Posterior cingulate gyrus (tissue), 11 donors: ENCODE measurements at places on chromosomes 7 and 10.

- no peak for DNase-seq
Measured at GRCh38 chr7:9719721-9720120, 1254.0 kb upstream of the PHF14 start.

- no peak for DNase-seq
Measured at GRCh38 chr10:30384701-30385201, 35.7 kb upstream of the MTPAP start.

- no peak for DNase-seq
Measured at GRCh38 chr7:79880312-79880711, 254.3 kb upstream of the GNAI1 start.

GRCh38 chr10:106941297-106942034, 223.0 kb downstream of the SORCS1 start:
- no peak for DNase-seq

GRCh38 chr7:65475040-65475726, 101.5 kb downstream of the ZNF92 start:
- DNase-seq, result no peak

DNA sequence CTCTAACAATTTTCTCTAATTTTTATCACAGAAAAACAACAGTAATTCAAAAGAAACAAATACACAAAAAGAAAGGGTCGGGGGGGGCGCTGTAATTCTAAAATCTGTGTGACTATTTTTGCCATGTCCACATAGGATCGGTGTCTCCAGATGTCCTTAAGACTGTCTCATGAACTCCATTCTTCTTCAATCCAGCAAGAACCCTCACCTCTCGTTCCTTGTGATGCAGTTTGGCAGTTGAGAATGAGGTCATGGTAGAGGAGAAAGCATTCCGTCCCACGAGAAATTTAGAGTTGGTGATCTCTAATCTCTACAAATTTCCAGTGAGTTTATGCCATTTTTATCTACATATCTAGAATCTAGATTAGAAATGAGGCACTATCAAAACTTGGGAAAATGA, 394.7 kb downstream of the TFEC start:
- no peak for DNase-seq

DNA sequence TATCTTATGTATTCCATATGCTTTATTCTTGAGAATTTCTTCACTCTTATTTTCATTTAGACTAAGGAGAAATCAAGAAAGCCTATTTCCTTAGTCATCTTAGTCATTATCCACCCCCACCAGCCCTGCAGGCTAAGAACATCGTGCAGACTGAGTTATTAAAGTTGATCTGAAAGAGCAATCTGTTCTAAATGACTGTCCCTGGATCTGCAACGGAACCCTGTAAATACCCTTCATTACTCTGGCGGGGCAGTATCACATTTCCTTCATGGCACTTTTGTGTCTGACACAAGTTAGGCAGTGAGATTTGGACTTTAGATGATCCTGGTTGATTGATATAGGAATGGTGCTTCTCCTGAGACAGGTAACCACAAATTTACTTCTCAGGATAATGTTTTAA, 3.5 kb upstream of the MYPN start:
- no peak for DNase-seq

DNA sequence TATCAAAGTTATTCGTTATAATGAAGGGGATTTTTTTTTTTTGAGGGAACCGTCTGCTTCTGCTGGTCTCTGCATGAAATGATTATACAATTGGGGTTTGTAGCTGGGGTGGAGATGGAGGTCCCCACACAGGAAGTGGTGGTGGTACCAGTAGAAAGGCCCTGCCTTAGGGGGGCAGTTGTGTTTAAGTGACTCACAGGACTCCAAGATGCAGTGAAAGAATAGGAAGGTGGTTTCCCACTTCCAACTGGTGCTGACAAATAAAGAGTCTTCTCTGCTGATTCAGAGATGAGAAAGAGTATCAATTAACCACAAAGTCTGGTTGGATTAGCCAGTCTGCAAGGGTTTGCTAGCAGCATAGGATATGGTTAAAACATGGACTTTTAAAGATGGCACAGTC, 376.0 kb downstream of the SORCS3 start:
- DNase-seq, result no peak

DNA sequence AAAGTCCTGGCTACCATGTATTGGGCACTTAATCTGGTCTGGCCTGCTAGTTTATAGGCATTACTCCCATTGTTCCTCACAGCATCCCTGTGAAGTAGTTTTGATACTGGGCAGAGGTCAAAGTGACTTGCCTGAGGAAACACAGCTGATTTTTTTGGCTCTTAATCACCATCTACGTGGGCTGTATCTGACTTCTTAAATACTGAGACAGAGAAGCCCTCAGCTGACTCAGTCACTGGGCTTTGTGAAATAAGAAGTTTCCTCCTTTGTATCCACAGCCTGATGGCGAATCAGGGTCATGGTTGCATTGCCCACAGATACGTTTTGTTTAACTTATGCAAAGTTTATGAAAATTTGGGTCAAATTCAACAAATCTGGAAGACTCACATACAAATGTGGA, 13.2 kb downstream of the TACR2 start:
- peak; percentile 2 for DNase-seq

DNA sequence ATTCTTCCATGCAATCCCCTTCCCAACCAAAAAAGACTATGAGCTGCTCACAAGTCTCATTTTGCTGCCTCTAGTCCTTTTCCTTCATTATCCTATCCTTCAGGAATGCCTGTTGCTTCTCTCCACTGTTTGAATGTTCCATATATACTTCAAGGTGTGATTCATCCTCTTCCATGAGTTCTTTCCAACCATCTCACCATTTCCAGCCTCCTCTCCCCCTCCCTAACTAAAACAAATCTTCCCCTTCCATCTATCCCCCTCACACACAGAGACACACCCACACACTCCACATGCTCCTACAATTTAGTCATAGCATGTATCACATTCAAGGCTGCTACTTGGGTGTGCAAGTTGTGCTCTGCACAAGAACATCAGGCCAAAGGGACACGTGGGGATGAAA, 254.3 kb downstream of the DYNC1I1 start:
- no peak for DNase-seq

GRCh38 chr7:23306936-23307521, 7.9 kb downstream of the MALSU1 start:
- DNase-seq, result no peak

- DNase-seq, result no peak
Measured at GRCh38 chr10:2049560-2049959, 312.2 kb upstream of the ADARB2 start.

DNA sequence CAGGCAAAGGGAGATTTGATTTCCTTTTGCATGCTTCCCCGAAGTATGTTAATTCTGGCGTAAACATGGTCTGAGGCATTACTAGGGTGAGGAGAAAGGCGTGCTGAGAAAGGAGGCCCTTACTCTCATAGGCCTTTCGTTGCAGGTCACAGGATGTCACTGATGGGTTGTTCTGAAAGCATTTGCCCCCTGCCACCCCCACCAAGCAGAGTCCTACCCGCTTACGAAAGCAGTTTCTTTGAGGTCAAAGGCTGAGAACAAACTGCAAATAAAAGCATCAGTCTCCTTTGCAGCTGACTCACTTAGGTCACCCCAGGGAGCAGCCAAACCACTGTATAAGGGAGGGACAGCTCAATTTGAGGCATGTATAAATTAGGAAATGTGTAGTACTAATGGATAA, 57.1 kb downstream of the BPGM start:
- no peak for DNase-seq

- no peak for DNase-seq
Measured at GRCh38 chr10:44008270-44008916, 359.7 kb upstream of the ZNF32 start.

GRCh38 chr7:10657201-10657600, 316.5 kb upstream of the PHF14 start:
- DNase-seq, result no peak

- DNase-seq, result no peak
Measured at GRCh38 chr10:10213237-10213636, 804.4 kb upstream of the CELF2 start.

DNA sequence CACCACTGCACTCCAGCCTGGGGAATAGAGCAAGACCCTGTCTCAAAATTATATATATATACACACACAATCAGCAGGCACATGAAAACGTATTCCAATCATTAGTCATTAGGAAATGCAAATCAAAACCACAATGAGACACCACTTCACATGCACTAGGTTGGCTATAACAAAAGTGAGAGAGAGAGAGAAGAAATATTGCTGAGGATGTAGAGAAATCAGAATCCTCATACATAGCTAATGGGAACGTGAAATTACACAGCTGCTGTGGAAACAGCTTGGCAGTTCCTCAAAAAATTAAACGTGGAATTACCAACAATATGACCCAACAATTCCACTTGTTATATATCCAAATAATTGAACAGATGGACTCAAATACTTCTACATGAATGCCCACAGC, 43.3 kb upstream of the CNNM1 start:
- no peak for DNase-seq

DNA sequence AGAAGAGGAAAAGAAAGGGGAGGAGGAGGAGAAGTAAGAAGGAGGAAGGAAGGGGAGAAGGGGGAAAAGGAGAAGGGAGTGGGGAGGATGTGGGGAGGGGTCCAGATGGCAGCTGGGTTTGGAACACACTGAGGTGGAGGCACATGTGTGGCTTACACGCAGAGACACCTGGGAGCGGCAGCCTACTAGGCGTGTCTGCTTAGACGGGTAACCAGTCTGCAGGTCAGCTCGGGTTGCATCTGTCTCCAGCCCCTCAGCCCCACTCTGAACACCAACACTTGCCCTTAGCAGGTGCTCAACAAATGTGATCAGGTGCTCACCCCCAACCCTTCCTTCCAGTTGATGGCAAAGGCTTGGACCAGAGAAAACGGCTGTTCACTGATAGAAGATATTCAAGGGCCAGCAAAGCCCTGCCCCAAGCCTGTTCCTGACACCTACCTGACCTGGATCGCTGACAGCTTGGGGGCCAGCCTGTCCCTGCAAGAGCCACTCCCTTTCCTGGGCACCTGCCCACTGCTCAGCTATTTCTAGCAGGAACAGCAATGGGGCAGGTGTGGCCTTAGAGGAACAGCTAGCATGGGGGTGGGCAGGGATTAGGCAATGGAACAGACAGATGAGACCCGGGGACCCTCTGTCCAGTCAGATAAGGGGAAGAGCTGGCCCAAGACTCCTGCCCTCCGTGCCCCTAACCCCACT, 70.5 kb downstream of the SH3PXD2A start:
- DNase-seq, result no peak

GRCh38 chr7:2522780-2523433, 3.3 kb downstream of the LFNG start:
- no peak for DNase-seq

- DNase-seq, result peak; percentile 66
Measured at GRCh38 chr10:112140110-112140970, 43.2 kb downstream of the GPAM start.

DNA sequence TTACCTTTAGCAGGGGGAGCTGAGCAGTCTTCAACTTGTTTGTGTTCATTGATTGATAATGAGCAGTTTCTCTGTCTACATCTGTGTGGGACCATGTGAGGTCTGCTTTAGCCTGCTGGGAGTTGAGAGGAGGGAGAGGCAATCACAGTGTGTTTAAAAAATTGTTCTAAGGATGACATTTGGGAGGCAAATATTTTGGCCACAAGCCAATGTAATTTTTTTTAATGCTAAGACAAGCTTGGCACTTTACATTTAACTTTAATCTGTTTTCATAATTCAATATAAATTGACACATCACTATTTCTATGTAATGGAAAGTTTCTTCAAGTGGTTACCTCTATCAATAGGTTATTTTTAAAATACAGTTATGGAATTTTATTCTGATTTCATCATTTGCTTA, 55.9 kb upstream of the SEMA3A start:
- DNase-seq, result no peak

DNA sequence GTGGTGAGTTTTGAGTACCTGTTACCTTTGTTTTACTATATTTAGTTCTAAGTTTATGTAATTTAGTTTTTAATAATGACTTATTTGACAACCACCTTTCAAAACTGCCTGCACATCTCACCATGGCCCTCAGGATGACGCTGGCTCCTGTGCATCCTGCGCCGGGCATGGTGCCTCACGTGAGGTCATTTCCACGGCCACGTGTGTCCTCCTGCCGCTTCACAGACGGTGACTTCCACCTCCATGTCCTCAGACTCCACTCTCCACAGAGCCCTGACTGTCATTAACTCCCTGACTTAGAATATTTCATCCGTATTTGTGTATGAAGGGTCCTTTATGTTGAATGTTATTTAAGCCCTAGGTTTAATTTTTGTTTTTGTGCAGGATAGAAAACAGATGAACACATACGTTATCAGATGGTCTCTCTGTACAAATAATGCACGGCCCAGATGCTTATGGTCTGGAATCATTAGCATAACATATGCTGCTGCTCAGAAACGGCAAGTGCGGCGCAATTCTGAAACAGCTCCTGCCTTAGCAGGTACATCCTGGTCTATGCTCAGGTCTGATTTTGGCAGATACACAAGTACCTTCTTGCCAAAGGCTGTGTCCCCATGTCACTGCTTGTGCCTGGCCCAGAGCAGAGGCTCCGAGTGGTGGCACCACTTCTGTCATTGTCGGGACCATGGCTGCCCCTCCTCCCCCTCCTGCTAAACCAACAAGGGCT, 155.8 kb downstream of the WDR37 start:
- DNase-seq, result no peak

GRCh38 chr7:56537952-56538351, 421.7 kb upstream of the NUPR2 start:
- DNase-seq, result no peak

DNA sequence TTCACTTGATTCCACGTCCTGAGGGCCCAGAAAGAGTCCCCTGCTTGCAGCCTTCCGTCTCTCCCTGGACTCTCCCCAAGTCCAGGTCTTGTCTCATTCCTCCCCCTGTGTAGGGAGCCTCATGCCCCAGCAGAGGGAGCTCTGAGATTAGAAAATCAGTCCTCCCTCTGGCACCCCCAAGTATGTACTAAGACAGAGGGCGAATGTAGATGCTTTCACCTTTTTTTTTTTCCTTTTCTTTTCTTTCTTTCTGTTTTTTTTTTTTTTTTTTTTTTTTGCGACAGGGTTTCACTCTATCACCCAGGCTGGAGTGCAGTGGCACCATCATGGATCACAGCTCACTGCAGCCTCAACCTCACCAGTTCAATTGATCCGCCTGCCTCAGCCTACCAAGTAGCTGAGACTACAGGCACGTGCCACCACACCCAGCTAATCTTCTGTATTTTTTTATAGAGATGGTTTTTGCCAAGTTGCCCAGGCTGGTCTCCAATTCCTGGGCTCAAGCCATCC, 10.3 kb downstream of the SFXN3 start:
- DNase-seq, result peak; percentile 82
